Activated CD8-positive, alpha-beta T cell treated with anti-CD3 and anti-CD28 coated beads, Interleukin-2, amount 10 ng/mL, durations not matched to agents 7 days and 5 days (primary cell): ENCODE measurements at places on chromosomes 1 and 21. TPM values are rescaled to one million over a fixed set of nuclear protein-coding genes. Genes with fewer than 3 reads are reported as not detected.

DNA sequence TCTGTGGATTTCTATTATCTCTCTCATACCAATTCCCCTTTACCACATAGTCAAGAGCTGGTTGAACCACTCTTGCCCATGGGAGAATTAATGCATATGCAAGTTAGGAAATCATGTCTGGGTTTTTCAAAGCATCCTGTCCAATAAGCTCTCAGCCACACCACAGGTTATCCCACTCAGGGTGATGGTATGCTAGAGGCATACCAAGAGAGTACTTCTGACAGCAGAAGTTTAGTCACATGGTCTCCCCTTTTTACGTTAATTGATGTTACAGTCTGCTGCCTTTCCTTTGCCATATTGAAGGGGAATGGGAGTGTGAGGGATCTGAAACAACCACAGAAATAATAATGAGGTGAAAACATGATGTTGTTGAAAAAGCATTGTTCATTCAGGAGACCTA, 135.8 kb upstream of the PBX1 start:
- H3K4me3 ChIP-seq, result no peak overlapping the region
- DNase-seq, result no peak
- H3K36me3 ChIP-seq, result no peaks in the 10 kb centered on the region
- no peak overlapping the region for H3K27ac ChIP-seq
- no peaks in the 10 kb centered on the region for H3K27me3 ChIP-seq

GRCh38 chr1:51253691-51254090, 17.6 kb downstream of the RNF11 start:
- H3K4me1 ChIP-seq, result peaks cover 14% of the 10 kb centered on the region
- no peak overlapping the region for H3K27ac ChIP-seq
- no peak for DNase-seq
- H3K4me3 ChIP-seq, result no peak overlapping the region

- H3K4me1 ChIP-seq, result peaks cover 38% of the 10 kb centered on the region
- no peak overlapping the region for H3K27ac ChIP-seq
- DNase-seq, result no peak
- H3K4me3 ChIP-seq, result no peak overlapping the region
- H3K27me3 ChIP-seq, result peaks cover 7% of the 10 kb centered on the region
- no peaks in the 10 kb centered on the region for H3K36me3 ChIP-seq
These were observed 145.5 kb upstream of the IRF2BP2 start for GRCh38 chr1:234755449-234755863.

DNA sequence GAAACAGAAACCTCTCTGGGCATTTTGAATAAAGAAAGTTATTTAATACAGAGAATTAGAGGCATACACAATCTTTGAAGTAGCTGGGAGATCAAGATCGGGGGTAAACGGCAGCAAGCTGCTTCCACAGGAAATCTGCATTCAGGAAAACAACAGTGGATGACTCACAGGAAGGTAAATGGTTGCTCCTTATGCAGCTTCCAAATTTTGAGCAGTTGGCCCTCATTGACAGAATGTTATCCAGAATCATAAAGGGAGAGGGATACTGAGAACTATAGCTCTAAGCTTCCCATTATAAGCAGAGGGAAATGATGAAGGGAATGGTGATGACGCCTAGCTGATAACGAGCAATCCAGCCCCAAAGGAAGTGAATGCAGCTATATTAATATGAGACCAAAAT, 28.6 kb downstream of the ZMYND12 start:
- H3K4me1 ChIP-seq, result no peaks in the 10 kb centered on the region
- H3K27me3 ChIP-seq, result no peaks in the 10 kb centered on the region
- DNase-seq, result no peak
- H3K4me3 ChIP-seq, result no peak overlapping the region
- H3K27ac ChIP-seq, result no peak overlapping the region
- no peaks in the 10 kb centered on the region for H3K36me3 ChIP-seq

- no peak overlapping the region for H3K4me3 ChIP-seq
- H3K27ac ChIP-seq, result no peak overlapping the region
- no peaks in the 10 kb centered on the region for H3K4me1 ChIP-seq
- no peaks in the 10 kb centered on the region for H3K36me3 ChIP-seq
- H3K27me3 ChIP-seq, result peaks cover 72% of the 10 kb centered on the region
- DNase-seq, result no peak
These were observed 92.1 kb upstream of the POU3F1 start for GRCh38 chr1:38138498-38139233.

- H3K27me3 ChIP-seq, result no peaks in the 10 kb centered on the region
- H3K27ac ChIP-seq, result no peak overlapping the region
- DNase-seq, result no peak
- H3K4me3 ChIP-seq, result no peak overlapping the region
These were observed 32.8 kb downstream of the ELK4 start for GRCh38 chr1:205598841-205599668.

GRCh38 chr1:183165456-183165855, 20.6 kb upstream of the LAMC2 start:
- H3K27me3 ChIP-seq, result peaks cover 5% of the 10 kb centered on the region
- DNase-seq, result no peak
- H3K4me3 ChIP-seq, result no peak overlapping the region
- no peaks in the 10 kb centered on the region for H3K4me1 ChIP-seq

- DNase-seq, result no peak
- H3K27ac ChIP-seq, result no peak overlapping the region
- peaks cover 19% of the 10 kb centered on the region for H3K36me3 ChIP-seq
- peaks cover 12% of the 10 kb centered on the region for H3K4me1 ChIP-seq
These were observed 20.9 kb downstream of the PDXK start for GRCh38 chr21:43739621-43740435.

GRCh38 chr1:198620951-198621824, 17.7 kb upstream of the PTPRC start:
- peak; percentile 86 for DNase-seq
- peak overlapping the region; percentile 87 for H3K4me3 ChIP-seq
- H3K27me3 ChIP-seq, result no peaks in the 10 kb centered on the region

- DNase-seq, result no peak
- H3K27me3 ChIP-seq, result peaks cover 3% of the 10 kb centered on the region
- H3K4me3 ChIP-seq, result no peak overlapping the region
- H3K27ac ChIP-seq, result no peak overlapping the region
These were observed 94.7 kb upstream of the NRIP1 start for GRCh38 chr21:15159382-15160020.

- no peak overlapping the region for H3K4me3 ChIP-seq
- H3K27ac ChIP-seq, result no peak overlapping the region
- no peaks in the 10 kb centered on the region for H3K4me1 ChIP-seq
- no peaks in the 10 kb centered on the region for H3K27me3 ChIP-seq
- no peaks in the 10 kb centered on the region for H3K36me3 ChIP-seq
These were observed 42.1 kb upstream of the C8B start for GRCh38 chr1:57007948-57008347.

The OR11L1 gene
- total RNA-seq, result not detected

The APOBEC4 gene
- total RNA-seq, result not detected

The PIGV gene
- total RNA-seq, result 19.9 TPM
